CD14-positive monocyte (primary cell): ENCODE measurements at places on chromosomes 4 and X.

DNA sequence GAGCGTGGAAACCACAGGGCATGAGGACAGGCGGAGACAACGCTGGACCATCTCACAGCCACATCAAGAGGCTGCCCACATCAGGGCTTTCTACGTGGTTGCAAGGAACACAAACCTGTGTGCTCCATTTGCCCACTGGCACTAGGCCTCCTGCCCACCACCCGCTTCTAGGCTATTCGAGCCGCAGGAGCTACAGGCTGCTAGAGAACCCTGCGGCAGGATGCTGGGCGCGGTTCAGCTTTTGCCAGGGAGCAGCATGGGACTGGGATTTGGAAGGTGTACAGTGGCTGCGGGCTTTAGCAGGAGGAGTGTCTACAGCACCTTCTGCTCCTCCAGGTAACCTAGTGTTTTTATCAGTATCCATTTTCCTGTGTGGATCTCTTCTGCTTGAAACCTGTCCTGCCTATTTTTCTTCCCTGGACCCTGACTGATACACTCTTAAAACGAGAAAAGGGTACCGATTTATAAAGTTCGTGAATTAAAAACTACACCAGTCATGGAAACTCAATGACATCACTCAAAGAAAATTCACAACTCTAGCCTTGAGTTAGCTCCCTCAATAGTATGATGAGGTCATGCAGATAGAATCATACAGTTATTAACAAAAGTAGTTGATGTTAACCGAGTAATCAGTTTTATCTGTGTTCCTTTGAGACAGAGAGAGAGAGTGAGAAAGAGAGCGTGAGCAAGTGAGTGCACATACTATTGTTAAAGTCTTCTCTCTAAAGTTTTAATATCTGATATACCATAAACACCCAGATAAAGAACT is 12.8 kb downstream of the NOP14 start:
- no peak for DNase-seq

GRCh38 chrX:151762802-151763201 is 28.3 kb downstream of the CNGA2 start:
- DNase-seq = no peak

DNA sequence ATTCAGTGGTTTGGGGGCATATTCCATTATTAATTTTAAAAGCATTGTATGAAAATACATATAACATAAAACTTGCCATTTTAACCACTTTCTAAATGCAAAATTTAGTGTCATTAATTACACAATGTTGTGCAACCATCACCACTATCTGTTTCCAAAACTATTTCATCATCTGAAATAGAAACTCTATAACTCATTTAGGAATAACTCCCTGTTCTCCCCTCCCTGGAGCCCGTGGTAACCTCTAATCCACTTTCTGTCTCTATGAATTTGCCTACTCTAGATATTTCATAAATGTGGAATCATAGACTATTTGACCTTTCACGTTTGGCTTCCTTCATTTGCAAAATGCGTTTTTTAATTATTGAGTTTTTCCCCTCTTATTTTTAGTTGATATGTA is 101.4 kb upstream of the GPC4 start:
- peak; percentile 19 for DNase-seq

- no peak for DNase-seq
Measured at GRCh38 chr4:46503739-46504138, 113.8 kb upstream of the GABRA2 start.

GRCh38 chrX:121903961-121904360 is 856.6 kb downstream of the GLUD2 start:
- no peak for DNase-seq

DNA sequence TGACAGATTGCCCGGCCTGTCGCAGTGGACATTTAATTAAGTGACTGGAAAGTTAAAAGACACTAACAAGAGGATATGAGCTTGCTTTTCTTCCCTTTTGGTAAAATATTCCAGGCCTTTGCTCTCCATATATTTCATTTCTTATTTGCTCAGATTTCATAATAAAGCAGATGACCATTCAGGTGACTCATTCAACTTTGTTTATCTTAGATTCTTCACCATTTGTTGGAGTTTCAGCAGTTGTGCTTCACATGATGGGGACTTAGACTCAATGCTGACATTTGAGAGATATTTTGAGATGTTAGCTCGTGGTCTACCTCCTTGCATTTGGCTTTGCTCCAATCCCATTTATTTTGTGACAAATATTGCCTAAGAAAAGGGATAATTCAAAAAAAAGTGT is 312.2 kb downstream of the ARHGAP24 start:
- no peak for DNase-seq

- peak; percentile 92 for DNase-seq
Measured at GRCh38 chrX:65997978-65998717, 41.7 kb downstream of the VSIG4 start.

- DNase-seq = no peak
Measured at GRCh38 chrX:42028109-42028508, 104.8 kb upstream of the CASK start.

DNA sequence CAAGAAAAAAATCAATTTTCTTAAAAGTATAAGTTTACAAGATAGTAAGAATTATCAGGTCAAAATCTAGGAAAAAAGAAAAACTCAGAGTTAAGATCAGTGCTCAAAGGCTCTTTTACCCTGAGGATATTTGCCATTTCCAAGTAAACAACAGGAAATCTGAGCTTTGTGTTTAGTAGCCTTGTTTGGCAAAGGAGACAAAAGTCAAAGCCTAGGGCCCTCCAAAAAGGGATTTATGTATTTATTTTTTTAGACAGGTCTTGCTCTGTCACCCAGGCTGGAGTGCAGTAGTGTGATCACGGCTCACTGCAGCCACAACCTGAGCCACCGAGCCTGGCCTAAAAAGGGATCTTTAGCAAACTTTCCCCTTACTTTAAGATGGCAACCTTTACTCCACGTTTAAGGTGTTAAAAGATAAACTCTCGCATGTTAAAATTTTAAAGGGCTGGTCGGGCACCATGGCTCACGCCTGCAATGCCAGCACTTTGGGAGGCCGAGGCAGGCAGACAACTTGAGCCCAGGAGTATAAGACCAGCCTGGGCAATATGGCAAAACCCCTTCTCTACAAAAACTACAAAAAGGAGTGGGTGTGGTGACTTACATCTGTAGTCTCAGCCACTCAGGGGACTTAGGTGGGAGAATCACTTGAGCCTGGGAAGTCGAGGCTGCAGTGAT is 21.3 kb upstream of the OPHN1 start:
- no peak for DNase-seq

GRCh38 chrX:79080141-79080540 is 64.3 kb upstream of the GPR174 start:
- no peak for DNase-seq

GRCh38 chrX:46856483-46856882 is 19.6 kb downstream of the RP2 start:
- DNase-seq = no peak

DNA sequence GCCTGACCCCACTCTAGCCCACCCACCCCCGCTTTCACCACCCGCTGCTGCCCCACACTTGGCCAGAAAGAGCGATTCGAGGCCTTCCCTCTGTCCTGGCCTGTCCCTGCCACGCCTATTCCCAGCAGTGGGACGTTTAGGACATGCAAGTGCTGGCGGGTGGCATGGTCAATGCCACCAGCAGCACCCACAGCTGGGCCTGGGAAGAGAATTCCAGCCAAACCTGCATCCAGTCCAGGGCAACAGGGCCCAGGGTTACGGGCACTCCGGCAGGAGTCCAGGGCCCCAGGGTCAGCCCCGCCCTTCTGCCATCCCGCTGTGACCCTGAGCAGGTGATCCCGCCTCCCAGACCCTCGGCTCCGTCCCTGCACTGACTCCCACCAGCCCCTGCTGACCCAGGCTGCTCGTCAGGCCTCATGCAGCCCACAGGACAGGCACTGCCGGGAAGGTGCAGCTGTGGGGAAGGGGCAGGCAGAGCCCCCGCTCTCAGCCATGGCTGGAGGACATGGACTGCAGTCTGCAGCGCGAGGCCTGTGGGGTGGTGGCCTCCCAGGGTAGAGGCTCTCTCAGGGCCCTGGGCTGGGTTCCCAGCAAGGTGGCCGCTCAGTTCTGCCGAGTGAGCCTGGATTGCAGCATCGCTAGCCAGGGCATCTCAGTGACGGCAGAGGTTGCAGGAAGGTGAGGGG is 6.8 kb upstream of the HTRA3 start:
- no peak for DNase-seq

DNA sequence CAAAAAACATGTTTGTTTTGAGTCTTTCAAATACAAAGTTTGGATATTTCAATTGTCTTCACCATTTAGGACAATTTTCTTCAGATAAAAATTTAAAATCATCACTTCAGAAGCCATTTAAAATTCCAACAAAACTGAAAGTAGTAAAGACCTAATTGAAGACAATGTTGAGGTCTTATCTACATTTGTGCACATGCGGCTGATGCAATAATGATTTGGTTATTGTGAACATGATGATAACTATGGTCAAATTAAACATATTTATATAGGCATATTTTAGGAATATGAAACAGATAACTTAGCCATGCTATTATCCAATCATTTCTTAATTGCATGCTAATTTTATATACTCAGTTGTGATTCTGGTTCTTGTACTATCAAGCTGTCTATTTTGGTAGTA is 407.5 kb downstream of the GALNTL6 start:
- DNase-seq = no peak

GRCh38 chrX:146604196-146604595 is 205.4 kb upstream of the CXorf51B start:
- no peak for DNase-seq

DNA sequence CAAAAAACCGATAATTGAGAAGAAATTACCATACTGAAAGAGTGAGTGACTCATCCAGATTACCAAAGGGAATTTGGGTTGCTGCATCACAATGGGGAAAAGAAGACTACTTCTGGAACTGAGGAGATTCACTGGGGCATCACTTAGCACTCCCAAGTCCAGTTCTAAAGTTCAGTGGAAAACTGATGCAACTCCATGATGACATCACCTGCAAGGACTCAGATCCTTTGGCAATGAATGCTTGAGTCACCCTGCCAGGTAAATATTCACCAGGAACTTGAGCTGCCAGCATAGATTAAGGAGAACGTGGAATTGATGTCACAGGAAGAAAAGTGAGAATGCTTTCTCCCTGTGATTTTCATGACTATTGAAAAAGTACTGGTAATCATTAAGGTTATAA is 32.0 kb upstream of the SMIM10L2A start:
- no peak for DNase-seq

- DNase-seq = no peak
Measured at GRCh38 chr4:164012396-164013027, 518.0 kb downstream of the TMA16 start.

DNA sequence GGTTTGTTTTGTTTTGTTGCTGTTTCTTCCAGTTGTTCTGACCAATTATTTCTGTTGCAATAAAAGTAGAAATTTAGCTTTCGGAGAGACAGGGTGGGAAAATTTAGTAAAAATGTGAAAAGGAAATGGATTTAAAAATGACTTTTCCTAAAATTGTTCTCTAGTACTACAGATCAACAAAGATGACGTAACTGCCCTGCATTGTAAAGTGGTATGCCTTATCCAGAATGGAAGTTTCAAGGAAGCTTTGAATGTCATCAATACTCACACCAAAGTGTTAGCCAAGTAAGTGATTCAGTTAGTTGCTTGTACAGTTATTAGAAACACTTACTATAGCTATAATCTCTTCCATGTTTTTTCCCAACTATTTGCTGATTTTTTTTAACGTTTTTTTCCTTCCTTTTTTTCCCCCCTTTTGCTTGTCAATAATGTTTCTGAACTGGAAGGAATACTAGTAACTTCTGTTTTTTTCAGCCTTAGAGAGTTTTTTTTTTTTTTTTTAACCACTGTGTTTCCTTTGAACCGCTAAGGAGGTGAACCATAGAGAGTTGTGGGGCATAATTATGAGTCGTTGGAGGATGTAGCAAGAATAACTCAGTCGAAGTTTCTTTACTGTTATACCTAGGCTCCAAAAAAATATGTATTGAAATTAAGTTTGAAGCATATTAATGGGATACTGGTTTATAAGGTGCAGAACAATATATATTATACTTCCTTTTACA is 2.2 kb downstream of the SRP72 start:
- no peak for DNase-seq

DNA sequence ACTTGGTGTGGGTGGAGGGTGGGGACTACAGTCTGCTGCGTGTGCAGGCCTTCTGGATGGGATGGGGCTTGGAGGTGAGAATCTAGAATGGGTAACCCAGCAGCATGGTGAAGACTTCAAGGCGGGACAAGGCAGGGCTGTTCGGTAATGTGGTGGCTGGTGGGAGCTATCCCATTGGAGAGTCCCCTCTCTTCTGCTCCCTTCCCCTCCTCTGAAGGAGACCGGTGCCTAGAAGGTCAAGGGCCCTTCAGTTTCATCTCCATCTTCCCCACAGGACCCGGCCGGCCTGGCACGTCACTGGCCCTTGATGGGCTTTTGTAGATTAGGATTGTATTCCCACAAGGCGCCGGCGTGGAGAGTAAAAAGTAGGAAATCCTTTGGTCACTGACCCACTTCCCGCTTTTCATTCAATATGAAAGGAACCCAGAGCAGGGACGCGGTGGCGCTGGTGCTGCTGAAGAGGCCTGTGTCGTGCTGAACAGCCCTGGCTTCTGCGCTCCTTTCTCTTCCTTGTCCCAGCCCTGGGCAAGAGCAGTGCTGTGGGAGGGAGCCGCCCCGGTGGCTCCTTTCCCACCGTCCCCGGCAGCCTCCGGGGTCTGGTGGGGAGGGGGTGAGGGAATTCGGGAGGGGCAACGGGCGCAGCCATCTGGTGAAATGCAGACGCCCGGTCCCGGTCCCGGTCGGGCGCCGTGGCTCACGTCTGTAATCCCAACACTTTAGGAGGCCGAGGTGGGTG is 7.3 kb upstream of the HMGB3 start:
- no peak for DNase-seq

DNA sequence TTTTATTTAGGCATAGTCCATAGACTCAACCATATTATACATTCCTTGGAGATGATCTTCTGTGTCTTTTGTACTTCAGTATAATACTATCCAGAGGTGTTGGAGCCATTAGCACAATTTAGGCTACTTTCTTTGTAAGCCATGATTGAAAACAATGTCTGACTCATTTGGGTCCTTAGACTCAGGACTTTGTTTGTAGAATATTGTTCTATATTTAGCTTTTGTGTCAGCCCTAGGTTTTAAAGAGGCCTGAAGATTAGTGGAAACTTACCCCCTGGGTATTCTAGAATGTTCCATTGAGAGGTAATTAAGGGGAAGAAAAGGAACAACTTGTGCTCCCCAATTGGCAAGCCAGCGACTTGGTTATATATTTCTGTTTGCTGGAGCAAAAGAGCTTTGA is 145.2 kb upstream of the SCML1 start:
- DNase-seq = no peak

GRCh38 chrX:3690140-3690539 is 23.3 kb downstream of the PRKX start:
- no peak for DNase-seq

DNA sequence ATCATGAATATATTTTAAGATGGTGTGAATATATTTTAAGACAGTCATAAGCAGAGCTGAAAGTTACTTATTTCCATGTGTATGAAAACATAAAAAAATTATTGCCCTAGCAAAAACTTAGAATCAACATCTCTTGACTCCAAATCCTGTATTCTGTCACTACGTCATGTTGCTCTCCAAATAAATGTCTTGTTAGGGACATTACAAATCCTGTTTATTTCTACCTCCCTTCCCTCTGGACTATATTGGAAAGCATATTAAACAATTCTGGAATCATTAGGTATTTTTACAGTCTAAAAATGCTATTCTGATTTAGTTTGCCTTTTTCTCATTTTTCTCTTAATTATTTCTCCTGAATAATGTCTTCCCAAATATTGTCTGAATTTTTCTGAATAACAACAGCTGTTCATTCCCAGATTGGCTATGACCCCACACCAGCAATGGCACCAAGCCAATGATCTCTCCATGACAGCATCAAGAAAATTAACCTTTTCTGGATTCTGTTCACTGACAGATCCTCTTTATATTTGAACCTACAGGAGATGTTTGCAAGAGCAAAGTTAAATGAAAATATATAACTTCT is 523.1 kb downstream of the IQCM start:
- DNase-seq = no peak
